ENCODE measurements at places on chromosomes 16 and 17. TPM values are rescaled to one million over a fixed set of nuclear protein-coding genes. Genes with fewer than 3 reads are reported as not detected.

ATP6V0C gene
- 188 TPM for total RNA-seq

DNA sequence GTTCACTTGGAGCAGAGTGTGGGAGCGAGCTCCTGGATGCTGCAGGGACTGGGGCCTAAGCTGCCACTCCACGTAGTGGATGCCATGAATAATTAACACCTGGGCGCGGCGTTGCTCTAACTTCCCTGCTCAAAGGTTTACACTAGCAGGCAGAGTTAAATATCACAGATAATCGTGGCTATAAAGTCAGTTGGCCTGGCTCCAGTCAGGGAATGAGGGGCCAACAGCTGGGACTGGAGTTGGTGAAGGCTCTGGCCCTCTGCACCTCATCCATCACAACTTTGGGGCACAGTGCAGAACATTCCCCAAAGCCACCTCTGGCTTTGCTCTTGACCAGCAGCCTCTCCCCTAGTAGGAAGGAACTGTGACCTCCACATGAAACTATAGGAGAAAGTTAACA lies 10.9 kb downstream of the HOXB4 start:
- no peak for DNase-seq

DNA sequence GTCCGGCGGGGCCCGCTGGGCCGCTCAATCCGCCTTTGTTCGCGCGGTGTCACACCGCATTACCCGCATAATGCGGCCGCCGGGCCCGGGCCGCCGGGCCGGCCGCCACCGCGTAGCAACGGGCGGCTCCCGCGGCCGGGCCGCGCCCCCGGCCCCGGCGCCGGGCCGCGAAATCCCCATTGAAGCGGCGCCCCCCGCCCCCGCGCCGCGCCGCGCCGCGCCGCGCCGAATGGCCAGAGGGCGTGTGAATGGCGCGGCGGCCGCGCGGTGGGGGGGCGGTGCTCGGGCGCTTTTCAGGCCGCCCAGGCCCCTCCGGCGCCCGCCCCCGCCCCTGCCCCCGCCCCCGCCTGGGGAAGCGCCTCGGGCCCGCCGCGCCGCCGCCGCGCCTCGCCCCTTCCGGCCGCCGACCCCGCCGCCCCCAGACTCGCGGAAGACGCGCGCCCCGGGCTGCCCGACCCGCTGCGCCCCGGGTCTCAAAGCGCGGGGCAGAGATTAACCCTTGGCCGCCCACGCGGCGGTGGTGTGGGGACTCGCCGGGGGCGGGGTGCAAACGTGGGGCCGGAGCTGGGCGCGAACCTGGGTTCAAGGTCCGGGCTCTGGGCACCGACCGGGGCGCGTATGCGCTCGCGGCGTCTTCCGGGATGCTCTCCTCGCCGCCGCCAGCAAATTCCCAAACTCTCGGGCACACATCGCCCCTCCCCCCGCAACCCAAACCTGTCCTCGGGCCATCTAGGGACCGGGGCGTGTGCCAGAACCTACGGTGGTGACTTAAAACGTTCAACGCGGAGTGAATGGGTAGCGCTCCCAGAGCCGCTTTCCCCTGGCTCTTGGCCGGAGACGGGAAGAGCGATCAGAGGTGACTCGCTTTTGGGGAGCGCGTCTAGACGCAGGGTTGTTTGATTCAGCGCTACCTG lies 46.7 kb downstream of the WNT3 start:
- DNase-seq, result no peak

DNA sequence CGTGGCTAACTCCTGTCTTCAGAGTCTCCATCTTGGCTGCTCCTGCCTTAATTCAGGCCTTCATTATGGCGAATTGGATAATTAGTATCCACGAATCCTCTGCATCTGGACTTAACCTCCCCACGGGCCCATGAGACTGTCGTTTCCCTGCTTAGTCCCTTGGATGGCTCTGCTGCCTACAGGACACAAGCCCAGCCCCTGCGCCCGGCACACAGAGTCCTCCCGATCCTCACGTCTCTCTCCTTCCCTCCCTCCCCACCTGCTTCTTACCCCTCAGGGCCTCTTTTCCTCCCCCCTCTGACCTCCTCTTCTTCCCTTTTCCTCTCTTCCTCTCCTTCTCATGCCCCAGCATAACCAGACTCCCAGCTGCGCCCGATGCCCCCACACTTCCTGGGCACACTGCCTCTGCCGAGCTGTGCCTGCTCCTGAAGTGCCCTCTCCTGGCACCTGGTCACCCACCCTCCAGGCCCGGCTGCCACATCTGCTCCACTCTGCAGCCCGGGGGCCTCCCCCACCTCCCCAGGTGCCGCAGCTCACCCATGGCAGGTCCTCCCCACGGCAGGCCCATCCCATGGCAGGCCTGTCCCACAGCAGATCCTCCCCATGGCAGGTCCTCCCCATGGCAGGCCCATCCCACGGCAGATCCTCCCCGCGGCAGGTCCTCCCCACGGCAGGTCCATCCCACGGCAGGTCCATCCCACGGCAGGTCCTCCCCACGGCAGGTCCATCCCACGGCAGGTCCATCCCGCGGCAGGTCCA lies 45.9 kb downstream of the RPH3AL start:
- no peak for DNase-seq

ABCA9 gene
- 0.08 TPM for total RNA-seq

KRTAP16-1 gene
- total RNA-seq, result 0.34 TPM

DNA sequence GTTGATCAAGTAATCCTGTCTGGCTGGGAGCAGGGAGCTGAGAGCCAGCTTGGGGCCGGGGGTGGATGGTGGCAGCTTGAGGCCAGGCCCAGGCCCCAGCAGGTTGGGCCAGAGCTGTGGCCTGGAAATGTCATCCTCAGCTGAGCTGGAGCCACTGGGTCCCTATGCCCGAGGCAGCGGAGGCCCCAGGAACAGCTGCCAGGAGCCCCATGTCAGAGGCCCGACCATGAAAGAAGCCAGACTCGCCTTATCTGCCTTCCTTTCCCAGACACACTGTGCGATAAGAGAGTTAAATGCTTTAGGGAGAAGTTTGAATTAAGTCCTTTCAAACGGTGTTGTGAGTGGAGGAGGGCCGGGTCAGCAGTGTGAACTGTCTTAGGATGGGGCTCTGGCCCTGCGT lies 3.5 kb downstream of the SMTNL2 start:
- no peak for DNase-seq

GRCh38 chr17:63675607-63676546 lies 24.0 kb downstream of the LIMD2 start:
- DNase-seq, result no peak

DNA sequence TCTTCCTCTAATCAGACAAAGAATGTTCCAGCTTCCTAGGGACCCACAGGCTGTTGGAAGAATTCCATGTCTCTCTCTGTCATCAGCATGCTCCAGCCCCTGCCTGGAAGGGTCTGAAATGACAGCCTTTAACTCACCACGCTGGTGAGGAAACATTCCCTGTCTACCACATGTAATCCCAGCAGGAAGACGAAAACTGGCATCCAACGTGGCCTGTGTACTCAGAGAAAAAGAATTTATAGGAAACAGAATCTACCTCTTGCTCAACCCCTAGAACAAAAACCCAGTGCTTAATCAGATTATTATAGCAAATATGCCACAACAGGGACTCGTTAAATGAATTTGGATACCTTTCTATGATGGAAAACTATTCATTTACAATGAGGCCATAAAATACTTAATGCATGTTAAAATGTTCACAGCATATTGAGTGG lies 147.3 kb upstream of the FOXF1 start:
- DNase-seq, result no peak

MLKL gene
- total RNA-seq, result 33.8 TPM

DNA sequence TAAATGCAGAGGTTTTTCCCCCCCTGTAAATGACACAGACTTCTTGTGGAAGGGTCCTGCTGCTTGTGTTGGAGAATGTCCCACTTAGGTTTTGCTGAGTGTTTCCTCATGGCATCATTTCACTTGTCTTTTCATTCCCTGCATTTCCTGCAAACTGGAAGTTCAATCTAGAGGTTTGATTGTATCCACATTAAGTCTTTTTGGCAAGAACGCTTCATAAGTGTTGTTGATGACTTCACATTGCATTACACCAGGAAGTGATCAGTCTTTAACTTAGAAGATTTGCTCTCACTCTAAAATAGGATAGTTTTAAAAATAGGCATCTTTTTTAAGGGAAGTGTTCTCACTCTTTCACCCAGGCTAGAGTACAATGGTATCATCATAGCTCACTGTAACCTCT lies 67.2 kb downstream of the RPTOR start:
- DNase-seq, result no peak

DNA sequence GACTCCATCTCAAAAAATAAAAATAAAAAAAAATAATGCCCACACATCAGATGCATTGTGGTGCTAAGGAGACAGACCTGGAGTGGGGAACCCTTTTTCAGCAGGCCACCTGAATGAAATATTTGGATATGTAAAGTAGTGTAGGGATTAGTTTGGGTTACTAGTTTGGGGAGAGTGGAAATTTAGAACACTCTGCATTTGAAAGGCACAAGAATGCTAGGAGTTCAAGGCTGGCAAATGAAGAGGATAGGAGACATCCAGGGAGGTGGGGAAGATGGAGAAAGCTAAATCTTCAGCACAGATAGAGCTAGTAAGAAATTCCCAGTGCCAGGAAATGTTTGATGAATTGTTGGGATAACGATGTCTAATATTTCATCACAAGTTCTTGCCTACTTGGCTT lies 298.3 kb upstream of the ERCC4 start:
- DNase-seq, result no peak

MAP2K3 gene
- 73.0 TPM for total RNA-seq

GRCh38 chr16:87012954-87013938 lies 303.9 kb downstream of the C16orf95 start:
- no peak for DNase-seq

DNA sequence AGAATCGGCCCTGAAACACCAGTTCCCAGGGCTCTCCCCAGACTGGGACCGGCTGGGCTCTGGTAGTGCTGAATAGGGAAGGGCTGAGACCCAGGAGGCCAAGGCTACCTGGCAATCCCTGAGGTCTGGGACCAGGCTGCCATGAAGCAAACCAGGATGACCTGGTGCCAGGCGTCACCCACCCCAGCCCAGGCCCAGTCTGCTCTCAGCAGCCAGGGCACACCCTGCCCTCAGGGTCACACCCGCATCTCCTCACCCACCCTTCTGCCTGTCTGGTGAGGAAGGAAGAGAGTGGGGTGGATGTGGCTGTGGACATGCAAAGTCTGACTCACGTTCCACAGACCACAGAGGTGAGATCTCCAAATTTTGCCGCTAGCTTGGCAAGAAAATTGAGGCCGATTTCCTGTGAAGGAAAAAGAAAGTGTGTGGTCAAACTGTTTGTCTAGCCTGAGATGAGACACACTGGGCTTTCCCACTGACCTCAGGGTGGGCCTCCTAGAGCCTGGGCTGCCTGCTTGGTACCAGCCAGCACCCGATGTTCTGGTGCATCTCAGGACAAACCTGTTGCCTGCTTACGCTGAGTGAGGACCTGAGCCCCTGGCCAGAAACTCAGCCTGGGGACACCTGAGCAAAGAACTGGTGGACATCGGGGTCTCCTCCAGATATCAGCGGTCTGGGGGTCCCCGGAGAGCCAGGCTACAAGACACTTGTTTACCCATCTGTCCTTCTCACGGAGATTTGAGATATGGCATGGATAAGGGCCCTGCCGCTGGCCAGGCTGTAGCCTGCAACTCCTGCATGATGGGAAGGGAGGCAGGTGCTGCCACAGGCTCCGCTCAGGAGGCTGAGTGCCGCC lies 6.3 kb upstream of the RAB37 start:
- DNase-seq, result no peak

- no peak for DNase-seq
Observed at GRCh38 chr17:68433911-68434508, 23.3 kb downstream of the WIPI1 start.

GRCh38 chr16:35749253-35750141 lies 2290.1 kb downstream of the TP53TG3F start:
- no peak for DNase-seq

RHBDF1 gene
- total RNA-seq, result not detected

- DNase-seq, result no peak
Observed at GRCh38 chr17:50681263-50682200, 26.2 kb downstream of the ANKRD40 start.

DNA sequence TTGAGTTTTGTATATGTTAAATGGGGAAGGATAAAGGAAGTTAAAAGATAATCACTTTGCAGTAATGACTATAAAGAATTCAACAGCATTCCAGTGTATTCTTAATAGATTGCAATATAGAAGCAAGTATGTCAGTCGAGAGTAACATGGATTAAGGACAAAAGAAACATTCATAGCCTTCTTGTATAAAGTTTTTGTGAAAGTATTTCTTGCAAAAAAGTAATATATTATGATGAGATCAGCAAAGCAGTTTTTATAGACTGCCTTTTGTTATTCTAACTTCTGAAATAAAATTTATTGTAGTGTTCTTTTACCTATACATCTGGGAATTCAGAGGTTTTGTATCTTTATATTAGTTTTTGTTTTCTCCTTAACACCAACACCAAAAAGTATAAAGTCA lies 184.9 kb upstream of the RBL2 start:
- no peak for DNase-seq

DNA sequence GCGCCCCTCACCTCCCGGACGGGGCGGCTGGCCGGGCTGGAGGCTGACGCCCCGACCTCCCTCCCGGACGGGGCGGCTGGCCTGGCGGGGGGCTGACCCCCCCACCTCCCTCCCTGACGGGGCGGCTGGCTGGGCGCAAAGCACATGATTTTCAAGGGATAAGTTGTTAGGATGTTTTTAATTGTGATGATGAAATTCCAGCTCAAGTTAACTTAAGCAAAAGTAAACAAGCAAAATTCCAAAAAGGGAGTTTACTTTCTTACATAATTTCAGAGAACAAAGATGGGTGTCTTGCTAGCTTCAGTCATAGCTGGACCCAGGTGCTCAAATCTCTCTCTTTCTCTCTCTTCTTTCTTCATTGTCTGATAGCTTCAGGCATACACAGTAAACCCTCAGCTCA lies 33.6 kb upstream of the MED9 start:
- no peak for DNase-seq

- DNase-seq, result no peak
Observed at GRCh38 chr16:67425580-67425979, 5.3 kb upstream of the HSD11B2 start.

TNP2 gene
- not detected for total RNA-seq

DNA sequence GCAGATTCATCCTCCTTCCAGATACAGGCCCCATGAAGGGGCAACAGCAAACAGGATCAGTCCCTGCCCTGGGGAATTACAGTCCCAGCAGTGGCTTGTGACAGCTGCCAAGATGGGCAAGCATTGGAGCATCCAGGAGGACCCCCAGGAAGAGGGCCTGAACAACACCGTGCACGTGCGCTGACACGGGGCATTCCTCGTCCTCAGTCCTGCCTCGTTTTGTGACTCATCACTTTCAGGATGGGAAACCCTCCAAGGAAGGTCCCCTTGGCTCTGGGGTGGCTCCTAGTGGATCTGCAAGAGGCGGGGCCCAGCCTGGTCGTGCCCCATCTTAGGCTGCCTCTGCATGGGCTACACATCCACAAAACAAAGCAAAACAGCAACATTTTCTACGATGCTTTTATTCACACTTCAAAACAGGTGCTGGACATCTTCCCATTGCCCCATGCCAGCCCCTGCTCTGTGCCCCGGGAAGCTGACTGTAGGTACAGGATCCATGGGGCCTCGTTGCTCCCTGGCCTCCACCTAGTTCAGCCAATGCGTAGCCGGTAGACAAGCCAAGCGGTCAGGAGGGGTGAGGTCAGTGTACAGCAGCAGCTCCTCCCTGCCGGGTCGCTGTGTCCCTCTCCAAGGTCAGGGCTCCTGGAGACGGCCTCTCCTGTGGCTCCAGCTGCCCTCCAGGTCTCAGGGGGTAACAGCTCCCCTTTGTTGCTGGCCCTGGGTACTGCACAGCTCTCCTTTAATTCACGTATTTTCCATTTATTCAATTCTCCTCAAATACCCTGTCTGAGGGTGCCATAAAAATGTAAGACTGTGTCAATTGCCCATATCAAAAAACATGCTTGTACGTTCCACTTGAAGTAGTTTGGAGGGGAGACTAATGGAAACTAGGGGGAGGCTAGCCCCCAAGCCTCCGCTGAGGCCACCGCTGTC lies 32.2 kb downstream of the ACTG1 start:
- no peak for DNase-seq
